ENCODE measurements at places on chromosomes 16 and 17. TPM values are rescaled to one million over a fixed set of nuclear protein-coding genes. Genes with fewer than 3 reads are reported as not detected.

DNA sequence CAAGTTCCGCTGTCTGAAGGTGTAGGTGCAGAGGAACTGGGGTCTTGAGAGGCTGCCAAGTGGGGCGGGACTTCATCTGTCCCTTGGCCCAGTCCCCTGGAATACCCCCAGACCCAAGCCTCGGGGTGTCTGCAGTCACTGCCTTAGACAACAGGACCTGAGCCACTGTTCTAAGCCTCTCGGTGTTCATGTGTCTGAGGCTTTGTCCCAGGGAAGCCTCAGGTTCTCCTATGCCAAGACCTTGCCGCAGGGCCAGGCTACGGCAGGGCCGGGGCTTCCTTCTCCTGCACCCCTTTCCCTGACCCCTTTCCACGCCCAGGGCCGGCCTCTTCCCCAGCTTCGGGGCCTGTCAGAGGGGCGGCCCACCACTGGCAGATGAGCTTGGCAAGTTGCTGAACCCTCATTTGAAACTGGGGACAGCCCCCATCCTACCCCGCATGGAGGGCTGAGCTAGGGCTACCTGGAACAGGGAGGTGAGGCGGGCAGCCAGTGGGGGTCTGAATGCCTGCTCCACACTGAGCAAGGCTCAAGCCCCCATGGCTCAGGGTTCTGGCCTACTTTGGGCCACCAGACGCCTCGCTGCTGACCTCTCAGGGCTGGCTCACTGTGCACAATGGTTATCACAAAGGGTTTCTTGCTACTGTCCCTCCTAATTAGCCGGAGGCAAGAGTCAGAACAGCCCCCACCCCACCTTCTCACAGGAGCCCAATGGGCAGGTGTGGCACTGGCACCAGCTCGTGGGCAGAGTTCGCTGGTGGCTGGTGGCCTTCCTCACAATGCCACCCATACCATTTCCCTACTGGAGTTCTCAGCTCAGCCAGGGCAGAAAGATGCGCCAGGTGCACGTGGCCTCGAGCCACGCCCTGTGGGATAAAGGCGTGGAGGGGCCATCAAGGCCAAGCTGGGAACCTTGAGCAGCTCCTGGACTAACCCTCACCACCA is 7.1 kb downstream of the LITAFD start:
- no peak for DNase-seq

Gene PPP1R1B
- total RNA-seq, result not detected

DNA sequence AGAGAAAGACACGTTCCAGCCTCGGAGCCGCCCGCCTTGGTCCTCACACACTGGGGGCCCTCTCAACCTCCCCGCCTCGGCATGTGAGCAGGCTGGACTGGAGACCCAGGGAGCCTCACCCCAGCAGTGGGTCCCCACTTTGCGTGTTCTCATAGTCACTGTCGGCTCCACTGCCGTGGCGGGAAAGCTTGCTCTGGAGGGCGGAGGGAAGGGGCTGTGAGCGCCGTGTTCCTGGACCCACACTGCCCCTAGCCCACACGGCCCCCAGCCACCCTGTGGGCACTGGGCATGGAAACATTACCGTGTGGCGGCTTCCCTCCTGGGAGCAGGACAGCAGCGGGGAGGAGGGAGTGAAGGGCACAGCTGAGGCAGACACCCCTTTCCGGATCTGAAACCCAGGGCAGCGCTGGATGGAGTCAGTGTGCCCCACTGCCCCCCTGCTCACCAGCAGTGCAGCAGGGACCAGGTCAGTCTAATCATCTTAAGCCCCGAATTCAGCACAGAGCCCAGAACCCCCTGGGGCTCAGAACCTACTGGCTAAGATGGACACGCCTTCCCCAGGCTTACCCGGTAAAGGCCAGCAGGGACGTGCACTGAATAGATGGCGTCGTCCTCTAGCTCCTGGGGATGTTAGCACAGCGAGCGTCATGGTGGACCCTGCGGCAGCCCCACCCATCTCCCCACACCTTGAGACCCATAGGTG is 7.2 kb downstream of the TP53I13 start:
- DNase-seq, result no peak

Gene GP1BA
- not detected for total RNA-seq

GRCh38 chr16:70380248-70380918 is 33.7 kb downstream of the DDX19A start:
- DNase-seq, result peak; percentile 82

Gene CLEC18B
- total RNA-seq, result 0.31 TPM

Gene CDR2L
- 35.8 TPM for total RNA-seq

Gene KRTAP3-1
- 2.9 TPM for total RNA-seq
